Activated CD8-positive, alpha-beta memory T cell treated with anti-CD3 and anti-CD28 coated beads, Interleukin-2, amount 10 ng/mL, durations not matched to agents 7 days and 5 days (primary cell): ENCODE measurements at places on chromosomes 16 and 17. TPM values are rescaled to one million over a fixed set of nuclear protein-coding genes. Genes with fewer than 3 reads are reported as not detected.

The CDRT15L2 gene
- not detected for total RNA-seq

The OTOP3 gene
- total RNA-seq = not detected

The CDH8 gene
- not detected for total RNA-seq

The C1QTNF1 gene
- not detected for total RNA-seq

The C17orf58 gene
- 8.8 TPM for total RNA-seq

The KCTD11 gene
- total RNA-seq = 6.0 TPM

The B3GNT9 gene
- 5.6 TPM for total RNA-seq

The LPCAT2 gene
- total RNA-seq = 0.59 TPM

DNA sequence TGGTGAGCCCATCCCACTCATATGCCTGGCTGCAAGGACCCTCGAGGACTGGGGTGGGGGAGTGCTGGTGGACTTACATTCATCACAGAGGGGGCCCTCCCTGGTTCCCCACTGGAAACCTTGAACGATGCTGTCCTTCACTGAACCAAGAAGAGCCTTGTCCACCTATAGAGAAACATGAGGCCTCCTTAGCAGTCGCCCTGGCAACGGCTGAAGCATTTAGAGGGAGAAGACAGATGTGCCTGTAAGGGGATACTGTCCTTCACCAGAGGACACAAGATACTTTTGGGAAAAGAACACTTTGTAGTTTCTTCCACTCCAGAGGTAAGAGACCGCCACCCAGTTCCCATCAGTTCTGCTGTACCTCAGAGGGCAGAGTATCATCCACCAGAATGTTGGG lies 6.5 kb downstream of the HIGD1B start:
- no peaks in the 10 kb centered on the region for H3K4me1 ChIP-seq
- DNase-seq = no peak
- H3K4me3 ChIP-seq = no peak overlapping the region
- peaks cover 33% of the 10 kb centered on the region for H3K36me3 ChIP-seq
- no peaks in the 10 kb centered on the region for H3K27me3 ChIP-seq

DNA sequence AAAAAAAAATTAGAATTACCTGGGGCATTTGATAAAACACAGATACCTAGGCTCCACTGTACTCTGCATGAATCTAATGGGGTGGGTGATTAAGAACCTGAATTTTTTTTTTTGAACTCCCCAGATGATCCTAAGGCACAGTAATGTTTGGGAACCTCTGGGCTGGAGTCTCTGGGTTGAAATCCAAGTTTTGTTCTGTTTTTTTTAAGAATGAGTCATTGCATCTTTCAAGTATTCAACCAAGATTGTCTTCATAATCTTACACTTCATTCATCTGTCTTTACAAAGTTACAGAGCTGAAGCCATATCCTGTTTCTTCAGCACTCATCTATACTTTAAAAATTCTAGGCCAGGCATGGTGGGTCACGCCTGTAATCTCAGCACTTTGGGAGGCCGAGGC lies 52.6 kb downstream of the PIGL start:
- peaks cover 17% of the 10 kb centered on the region for H3K36me3 ChIP-seq
- no peaks in the 10 kb centered on the region for H3K27me3 ChIP-seq
- peak overlapping the region; percentile 18 for H3K27ac ChIP-seq
- H3K4me3 ChIP-seq = no peak overlapping the region
- H3K4me1 ChIP-seq = peaks cover 22% of the 10 kb centered on the region

- H3K27ac ChIP-seq = no peak overlapping the region
- H3K4me1 ChIP-seq = no peaks in the 10 kb centered on the region
- H3K36me3 ChIP-seq = peaks cover 30% of the 10 kb centered on the region
- no peak overlapping the region for H3K4me3 ChIP-seq
- no peaks in the 10 kb centered on the region for H3K27me3 ChIP-seq
Measured at GRCh38 chr17:48064638-48065037, 16.5 kb downstream of the NFE2L1 start.

DNA sequence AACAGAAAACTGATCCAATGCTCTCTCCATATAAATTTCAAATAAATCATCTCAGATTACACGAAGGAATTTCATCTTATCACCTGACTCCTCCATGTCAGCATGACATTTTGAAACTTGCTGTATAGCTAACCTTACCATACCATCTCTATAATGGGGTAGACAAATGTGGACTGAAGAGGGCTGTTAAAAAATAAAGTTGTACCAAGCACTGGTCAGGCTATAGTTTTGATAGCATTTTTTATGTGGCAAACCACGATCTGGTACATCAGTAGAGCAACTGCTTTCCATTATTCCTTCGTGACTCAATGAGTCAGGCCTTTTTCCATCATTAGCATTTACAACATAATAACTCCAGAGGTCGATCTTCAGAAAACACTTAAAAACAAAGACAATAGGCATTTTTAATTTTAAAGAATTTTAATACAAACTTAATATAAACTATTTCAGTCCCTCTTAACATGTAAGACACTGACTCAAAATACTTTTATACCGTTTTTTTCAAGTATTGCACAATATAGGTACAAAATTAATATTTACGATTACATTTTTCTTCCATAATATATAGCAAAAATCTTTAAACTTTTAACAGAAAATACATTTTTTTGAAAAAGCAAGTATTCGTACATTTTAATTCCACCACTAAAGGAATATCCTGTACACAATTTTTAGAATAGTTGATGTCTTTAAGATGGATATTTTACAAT lies 4.2 kb downstream of the TOB1 start:
- H3K27ac ChIP-seq = no peak overlapping the region
- H3K36me3 ChIP-seq = peaks cover 21% of the 10 kb centered on the region
- H3K27me3 ChIP-seq = no peaks in the 10 kb centered on the region
- H3K4me1 ChIP-seq = peaks cover 22% of the 10 kb centered on the region
- H3K4me3 ChIP-seq = no peak overlapping the region
- no peak for DNase-seq

GRCh38 chr16:47463771-47464624 lies 2.9 kb downstream of the PHKB start:
- no peaks in the 10 kb centered on the region for H3K27me3 ChIP-seq
- H3K36me3 ChIP-seq = peaks cover 7% of the 10 kb centered on the region
- no peak overlapping the region for H3K27ac ChIP-seq
- peaks cover 42% of the 10 kb centered on the region for H3K4me1 ChIP-seq
- H3K4me3 ChIP-seq = no peak overlapping the region
- DNase-seq = no peak

GRCh38 chr17:77634710-77635109 lies 323.8 kb upstream of the TNRC6C start:
- H3K4me3 ChIP-seq = no peak overlapping the region
- H3K36me3 ChIP-seq = no peaks in the 10 kb centered on the region
- H3K4me1 ChIP-seq = peaks cover 9% of the 10 kb centered on the region
- no peak overlapping the region for H3K27ac ChIP-seq
- peaks cover 8% of the 10 kb centered on the region for H3K27me3 ChIP-seq

DNA sequence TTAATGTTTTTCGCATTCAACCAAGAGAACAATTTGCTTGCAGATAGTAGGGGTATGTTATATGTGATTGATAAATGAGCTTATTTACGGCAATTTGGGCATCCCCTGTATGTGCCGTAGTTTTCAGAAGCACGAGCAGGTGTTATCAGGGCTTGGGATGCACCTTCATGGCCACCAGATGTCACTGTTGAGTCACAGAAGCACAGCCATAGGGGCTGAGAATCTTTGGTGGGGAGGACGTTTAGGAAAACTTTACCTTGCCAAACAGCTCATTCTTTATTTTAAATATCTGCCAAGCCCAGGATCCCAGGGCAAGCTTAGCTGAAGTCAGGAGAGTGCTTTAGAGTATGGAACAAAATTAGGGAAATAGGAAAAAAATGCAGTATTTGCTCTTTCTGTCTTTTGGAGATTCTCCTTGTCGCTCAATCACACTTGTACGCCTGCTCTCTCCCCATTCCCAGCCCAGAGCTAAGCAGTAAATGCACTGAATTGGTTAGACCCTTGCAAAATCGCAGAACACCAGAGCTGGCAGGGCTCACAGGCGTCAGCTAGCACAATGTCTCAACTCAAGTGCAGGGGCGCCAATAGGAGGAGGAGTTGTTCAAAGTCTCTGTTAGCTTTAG lies 93.6 kb upstream of the MPHOSPH6 start:
- DNase-seq = peak; percentile 64
- H3K27me3 ChIP-seq = peaks cover 20% of the 10 kb centered on the region
- H3K4me3 ChIP-seq = no peak overlapping the region
- H3K36me3 ChIP-seq = peaks cover 1% of the 10 kb centered on the region
- no peak overlapping the region for H3K27ac ChIP-seq
- H3K4me1 ChIP-seq = peaks cover 3% of the 10 kb centered on the region

DNA sequence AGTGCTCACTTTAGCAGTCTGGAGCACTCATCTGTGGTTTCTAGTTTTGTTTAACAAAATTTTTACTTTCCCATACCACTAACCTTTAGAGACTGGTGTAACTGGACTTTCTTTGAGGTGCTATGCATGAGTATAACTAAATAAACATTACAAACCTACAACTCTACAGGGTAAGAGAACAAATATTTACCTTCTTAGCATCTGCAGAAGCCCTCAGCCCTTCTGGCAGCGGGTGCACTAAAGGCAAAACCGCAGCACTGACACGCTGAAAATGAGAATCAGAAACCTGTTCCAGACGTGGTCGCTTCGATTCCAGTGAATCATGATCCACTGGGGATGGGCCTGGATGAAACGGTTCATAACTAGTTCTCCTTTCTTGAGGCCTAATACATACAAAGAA lies 43.7 kb downstream of the NCOR1 start:
- DNase-seq = no peak
- no peak overlapping the region for H3K27ac ChIP-seq
- H3K4me3 ChIP-seq = no peak overlapping the region
- H3K27me3 ChIP-seq = no peaks in the 10 kb centered on the region
